ENCODE measurements at places on chromosomes 7 and 10.

DNA sequence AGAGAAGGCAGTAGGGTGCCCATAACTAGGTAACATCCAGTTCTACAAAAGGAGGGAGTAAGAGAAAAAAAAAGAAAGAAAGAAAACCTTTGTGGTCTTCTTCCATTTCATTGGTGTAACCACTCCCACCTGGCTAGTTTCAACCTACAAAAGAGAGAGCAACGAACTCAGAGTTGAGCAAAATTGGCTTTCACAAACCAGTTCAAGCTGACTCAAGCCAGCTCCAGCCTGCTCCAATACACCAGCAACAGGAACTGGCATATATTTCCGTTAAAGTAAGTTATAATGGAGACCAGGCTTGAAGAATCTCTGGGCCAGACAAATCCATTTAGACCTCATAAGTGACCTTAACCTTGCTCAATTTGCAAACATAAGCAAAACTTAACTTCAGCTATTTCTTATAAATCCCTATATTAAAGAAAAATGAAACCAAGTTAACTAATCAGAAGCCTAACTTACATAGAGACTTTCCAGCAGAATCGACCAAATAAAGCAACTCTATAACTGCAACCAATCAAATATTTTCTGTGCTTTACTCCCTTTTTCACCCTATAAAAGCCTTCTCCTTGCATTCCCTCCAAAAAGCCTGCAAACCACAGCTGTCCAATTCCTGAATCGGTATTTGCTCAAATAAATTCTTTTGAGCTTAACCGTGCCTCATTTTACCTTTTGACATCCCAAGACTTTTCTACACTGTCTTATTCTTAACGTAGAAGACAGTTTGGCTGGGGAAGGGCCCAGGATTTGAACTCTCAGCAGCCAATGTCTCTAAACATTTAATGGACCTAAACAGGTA, 10.1 kb downstream of the ANKRD22 start:
- no peak for DNase-seq

GRCh38 chr7:75980430-75981202, 13.8 kb downstream of the TMEM120A start:
- no peak for DNase-seq

DNA sequence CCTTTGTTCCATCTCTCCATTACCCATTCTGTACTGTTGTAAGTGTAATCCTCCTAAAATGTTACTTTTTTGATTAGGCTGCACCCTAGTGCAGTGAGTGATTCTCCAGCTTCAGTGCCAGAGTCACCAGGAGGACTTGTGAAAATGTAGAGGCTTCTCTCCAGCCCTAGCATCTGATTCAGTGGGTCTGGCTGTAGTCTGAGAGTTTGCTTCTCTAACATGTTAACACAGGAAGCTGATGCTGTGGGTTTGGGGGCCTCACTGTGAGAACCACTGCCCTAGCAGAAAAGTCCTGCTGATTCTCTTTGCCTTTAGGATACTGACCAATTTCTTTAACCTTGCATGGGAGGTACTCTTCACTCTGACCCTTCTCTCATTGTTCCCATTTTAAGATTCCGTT, 24.4 kb downstream of the CSGALNACT2 start:
- peak; percentile 49 for DNase-seq

GRCh38 chr7:134024739-134025138, 102.4 kb upstream of the LRGUK start:
- DNase-seq = no peak

DNA sequence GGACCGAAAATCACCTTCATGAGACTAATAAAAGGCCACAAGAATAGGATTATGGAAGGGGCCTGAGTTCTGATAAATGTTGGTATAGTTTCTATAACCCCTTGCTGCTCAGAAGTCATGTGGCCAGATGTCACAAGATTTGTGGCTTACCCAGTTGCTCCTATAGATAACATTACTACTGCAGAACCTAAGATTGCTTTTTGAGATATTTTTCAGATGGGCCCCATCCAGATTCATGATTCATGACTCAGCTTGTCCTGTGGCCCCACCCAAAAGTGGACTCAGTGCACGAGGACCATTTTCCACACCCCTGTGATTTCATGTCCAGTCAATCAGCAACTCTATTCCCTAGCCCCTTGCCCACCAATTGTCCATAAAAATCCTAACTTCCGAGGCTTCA, 209.0 kb downstream of the ACTR3B start:
- no peak for DNase-seq

DNA sequence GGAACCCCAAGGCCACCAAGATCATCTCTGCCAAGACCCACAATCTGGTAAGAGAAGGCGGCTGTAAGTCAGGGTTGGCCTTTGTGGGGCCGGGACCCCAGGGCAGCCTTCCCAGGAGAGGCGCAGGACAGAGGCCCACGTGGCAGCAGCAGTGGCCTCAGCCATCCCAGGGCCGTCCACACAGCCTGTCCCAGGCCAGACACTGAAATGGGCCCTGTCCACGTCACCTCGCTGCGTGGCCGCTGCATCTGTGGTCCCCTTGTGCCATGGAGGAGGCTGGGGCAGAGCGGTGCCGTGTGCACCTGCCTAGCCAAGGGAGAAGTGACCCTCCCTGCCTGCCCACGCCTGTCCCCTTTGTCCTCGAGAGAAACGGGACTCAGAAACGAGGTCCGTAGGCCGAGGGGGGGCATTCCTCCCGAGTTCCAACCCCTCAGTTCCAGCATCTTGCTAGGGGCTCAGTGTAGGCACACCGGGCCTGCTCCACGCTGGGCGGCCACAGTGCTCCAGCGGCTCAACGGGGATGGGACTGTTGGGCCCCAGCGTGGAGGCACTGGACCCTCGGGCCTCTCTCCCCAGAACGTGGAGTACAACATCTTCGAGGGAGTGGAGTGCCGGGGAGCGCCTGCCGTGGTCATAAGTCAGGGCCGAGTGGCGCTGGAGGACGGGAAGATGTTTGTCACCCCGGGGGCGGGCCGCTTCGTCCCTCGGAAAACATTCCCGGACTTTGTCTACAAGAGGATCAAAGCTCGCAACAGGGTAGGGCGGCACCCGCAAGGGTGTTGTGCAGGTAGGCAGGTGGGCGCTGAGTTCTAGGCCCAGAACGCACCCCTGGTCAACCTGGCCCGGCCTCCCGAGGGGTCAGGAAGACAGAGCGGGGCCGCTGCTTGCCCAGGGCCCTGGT, 15.6 kb downstream of the DPYSL4 start:
- DNase-seq = no peak

DNA sequence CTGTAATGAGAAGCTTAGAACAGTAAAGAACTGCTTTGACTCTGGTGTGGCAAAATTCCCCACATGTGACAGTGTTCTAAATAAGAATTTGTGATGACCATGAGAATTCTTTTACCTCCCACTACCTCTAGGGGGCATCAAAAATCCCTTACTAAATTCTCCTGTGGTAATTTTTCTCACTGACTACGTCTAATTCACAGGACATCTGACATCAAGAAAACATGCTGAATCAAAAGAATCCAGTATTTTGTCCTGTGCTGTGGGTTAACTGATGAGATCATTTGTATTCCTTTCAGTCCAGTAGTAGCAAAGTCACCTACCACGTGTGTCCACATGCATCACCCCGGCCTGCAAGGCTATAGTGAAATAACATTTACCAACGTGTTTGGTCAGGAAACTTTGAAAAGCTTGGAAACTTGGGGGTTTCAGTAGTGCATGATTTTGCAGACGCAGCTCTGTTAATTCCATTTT, 103.8 kb downstream of the ATE1 start:
- DNase-seq = no peak

GRCh38 chr7:75844158-75844557, 30.6 kb upstream of the CCL24 start:
- no peak for DNase-seq

DNA sequence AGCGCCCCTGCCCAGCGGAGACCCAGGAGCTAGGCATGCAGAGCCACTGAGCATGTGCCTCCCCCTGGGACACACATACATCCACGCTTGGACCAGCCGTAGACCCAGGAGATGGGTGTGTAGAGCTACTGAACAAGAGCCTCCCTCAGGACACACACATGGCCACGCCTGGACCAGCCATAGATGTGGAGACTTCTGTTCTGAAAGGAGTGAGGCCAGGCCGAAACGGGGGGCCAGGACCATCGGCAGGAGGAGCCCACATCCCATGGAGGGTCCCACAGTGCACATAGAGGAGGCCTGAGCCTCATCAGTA, 340.4 kb downstream of the TCERG1L start:
- peak; percentile 25 for DNase-seq

DNA sequence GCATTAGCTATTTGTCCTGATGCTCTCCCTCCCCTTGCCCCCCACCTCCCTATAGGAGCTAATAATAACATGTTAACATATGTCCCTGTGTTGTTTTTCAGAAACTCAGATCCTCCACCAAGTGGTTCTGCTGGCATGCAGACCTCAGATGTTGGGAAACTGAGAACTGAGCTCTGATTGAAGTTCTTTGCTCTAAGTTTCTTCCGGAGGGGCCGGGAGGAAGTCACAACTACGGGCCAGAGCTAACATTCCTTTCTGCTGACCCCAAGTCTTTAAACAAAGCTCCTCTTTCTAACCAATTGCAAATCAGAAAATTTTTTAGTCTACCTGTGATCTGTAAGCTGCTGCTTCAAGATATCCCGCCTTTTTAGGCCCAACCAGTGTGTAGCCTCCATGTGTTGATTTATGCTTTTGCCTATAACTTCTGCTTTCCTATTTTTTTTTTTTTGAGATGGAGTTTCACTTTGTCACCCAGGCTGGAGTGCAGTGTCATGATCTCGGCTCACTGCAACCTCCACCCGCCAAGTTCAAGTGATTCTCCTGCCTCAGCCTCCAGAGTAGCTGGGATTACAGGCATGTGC, 66.6 kb downstream of the LYZL1 start:
- no peak for DNase-seq

GRCh38 chr7:100891568-100892247, 2.2 kb upstream of the UFSP1 start:
- no peak for DNase-seq

- DNase-seq = no peak
Observed at GRCh38 chr7:88328787-88329186, 22.1 kb upstream of the STEAP4 start.

GRCh38 chr7:1668396-1669063, 1.5 kb upstream of the ELFN1 start:
- DNase-seq = peak; percentile 36

GRCh38 chr7:131106681-131107336, 220.9 kb upstream of the MKLN1 start:
- peak; percentile 69 for DNase-seq

Data from activated CD8-positive, alpha-beta memory T cell treated with anti-CD3 and anti-CD28 coated beads, Interleukin-2, amount 10 ng/mL, durations not matched to agents 7 days and 5 days (primary cell).